ENCODE measurements at places on chromosomes 13 and 19. TPM values are rescaled to one million over a fixed set of nuclear protein-coding genes. Genes with fewer than 3 reads are reported as not detected.

DNA sequence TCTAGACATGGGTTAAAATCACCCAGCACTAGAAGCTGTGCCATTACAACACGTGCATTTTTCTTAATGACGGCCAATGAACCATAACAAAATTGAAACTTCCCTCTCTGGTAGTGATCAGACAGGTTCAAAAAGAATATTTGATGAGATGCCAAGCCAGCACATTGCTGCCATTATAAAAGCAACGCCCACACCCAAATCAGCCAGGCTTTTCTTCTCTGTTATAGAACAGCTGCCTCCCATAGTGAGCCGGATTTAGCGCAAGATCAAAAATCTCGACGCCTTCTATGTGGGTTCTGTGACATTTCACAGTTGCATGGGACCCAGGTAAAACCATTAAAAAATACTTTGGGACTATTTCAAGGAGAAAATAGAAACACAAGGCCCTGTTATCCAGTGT lies 1158.0 kb downstream of the EFNB2 start:
- DNase-seq: no peak

DNA sequence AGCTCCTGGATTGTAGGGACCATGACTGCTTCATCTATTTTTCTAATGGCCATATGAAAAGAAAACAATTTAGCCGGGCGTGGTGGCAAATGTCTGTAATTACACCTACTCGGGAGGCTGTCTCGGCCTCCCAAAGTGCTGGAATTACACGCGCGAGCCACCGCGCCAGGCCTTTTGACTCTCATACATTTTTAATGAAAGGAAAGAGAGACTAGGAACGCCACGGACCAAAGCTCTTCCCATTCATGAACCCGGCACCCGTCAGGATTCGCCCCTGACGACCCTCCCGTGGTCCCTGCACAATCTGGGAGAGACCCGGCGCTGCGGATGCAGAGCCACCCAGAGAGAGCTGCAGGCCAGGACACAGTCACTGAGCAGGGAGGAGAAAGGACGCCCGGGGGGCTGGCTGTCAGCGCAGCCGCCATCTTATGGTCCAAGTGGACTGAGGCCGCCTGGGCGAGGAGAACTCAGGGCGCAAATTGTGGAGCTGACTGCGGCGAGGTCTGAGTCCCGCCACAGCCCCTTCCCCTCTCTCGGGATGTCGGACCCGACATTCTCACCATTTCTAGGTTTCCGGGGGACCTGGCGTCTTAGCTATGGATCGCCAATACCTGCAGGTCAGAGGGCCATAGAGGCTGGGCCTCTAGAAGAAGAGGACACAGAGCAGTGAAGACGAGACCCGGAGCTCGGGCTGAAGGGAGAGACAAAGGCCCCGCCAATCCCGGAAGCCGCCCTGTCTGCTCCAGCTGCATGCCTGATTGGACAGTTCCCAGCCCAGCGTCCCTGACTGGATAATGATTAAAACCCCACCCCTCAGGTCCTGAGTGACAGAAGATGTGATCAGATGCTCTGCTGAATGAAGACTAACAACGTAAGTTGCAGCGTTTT lies at the start of gene ZNF681:
Gene ZNF681, minus strand, starts transcription at position 705 of the 888 bp plus-strand sequence. Its CDS starts 142 bp downstream, at position 563.
- DNase-seq: peak; percentile 92

- no peak for DNase-seq
Measured at GRCh38 chr19:29383696-29384095, 142.1 kb upstream of the VSTM2B start.

- DNase-seq: no peak
Measured at GRCh38 chr13:86881390-86881789, 789.8 kb upstream of the SLITRK5 start.

GRCh38 chr13:106561551-106562170 lies 6.3 kb downstream of the ARGLU1 start:
- no peak for DNase-seq

DNA sequence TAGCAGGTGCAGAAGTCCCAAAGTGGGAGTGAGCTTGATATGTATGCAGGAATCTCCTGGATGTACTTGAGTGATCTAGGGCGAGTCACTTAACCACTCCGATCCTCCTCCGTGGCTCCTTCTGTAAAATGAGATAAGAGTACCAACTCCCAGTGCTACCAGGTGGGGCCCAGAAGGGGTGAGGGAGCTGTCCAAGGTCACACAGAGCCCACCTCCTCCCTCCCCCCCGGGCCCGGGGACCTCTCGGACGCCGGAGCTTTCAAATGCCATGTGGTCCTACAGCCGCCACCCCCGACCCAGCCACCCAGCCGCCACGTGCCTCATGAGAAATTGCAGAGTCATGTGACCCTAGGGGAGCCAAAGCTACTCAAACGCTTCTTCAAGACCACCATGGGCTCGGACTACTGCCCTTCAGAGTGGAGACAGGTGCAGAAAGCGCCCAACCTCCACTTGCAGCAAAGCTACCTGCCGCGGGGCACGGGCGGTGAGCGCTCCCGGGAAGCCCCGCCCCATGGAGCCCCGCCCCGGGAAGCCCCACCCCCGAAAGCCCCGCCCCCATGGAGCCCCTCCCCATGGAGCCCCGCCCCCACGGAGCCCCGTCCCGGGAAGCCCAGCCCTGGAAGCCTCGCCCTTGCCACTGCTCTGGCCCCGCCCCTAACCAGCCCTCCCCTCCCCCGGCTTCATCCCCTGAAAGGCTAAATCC lies 10.1 kb upstream of the ZNF358 start:
- DNase-seq: no peak

GRCh38 chr19:32421589-32422361 lies 16.2 kb downstream of the DPY19L3 start:
- DNase-seq: no peak

GRCh38 chr19:17125062-17125727 lies 49.6 kb downstream of the MYO9B start:
- no peak for DNase-seq

The SLAIN1 gene
- 7.1 TPM for total RNA-seq

The SHC2 gene
- 11.0 TPM for total RNA-seq

All from left ventricle myocardium superior (tissue), 1 donor.